Brain (organoid and tissue), 16 donors: ENCODE measurements at places on chromosomes 7 and 10. TPM values are rescaled to one million over a fixed set of nuclear protein-coding genes. Genes with fewer than 3 reads are reported as not detected.

- DNase-seq, result peak; percentile 84
Measured at GRCh38 chr10:53209944-53210611, 437.5 kb upstream of the MBL2 start.

DNA sequence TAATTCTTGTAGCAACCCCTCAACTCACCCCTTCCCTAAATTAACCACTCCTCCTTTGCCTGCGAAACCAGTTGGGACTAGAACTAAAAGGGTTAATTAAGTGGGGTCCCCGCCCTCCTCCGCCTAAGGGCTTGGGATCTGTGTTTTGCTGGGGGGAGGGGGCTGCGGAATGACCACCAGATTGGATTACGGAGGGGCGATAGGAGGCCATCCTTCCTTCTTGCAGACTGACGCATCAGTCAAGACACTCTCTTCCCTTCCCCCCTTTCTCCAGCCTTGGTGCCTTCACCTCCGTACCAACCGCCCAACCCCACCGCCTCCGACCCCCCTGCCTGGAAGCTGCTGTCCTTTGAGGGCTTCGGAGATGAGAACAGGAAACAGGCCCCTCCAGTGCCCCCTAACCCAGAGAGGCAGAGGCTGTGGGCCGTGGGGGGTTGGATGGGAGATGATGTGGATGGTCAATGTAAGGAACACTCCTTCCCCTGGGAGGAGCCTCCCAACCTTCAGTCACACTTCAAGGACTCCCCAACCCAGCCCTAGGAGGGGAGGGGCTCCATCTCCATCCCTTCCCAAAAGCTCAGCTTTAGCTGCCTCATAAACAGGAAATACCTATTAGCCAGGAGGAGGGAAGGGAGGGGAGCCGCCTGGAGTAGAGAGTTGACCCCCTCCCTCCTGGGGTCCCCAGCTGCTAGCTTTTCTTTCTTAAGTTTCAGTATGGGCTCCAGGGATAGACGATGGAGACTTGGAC lies 997 bp upstream of the LDB1 start:
- DNase-seq, result peak; percentile 68

DNA sequence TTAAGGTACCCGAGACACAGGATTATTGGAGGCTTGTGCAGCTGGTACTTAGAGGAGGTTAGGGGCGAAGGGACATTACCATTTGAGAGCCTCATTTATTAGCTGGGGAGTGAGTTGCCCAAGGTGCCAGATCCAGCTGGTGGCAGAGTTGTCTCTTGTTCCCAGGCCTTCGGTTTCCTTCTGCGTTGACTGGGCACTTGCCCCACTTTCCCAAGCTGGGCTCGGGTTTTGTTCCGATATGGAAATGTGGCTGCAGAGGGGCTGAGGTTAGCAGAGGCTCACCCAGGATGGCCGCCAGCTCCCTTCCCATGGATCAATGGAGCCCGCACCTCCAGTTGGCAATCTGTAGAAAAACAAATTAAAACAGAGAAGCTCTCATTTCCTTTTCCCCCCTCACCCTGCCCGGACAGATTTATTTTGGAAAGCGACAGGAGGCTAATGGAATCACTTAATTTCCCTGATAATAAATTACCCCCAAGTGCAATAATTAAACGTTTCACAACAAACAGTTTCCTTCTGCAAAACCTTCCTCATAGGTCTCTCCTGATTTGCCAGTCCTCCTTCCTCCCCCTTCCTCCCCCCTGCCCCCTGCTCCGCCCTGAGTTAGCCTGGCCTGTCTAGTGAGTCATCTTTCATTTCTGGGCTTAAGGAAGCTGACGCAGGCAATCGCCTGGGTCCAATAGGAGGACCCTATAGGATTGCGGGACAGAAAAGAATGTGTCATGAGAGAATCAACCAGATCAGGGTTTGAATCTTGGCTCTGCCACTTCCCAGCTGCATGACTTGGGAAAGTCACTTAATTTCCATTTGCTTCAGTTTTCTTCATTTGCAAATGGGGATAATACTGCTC lies 51.7 kb downstream of the ADRA2A start:
- no peak for DNase-seq

DNA sequence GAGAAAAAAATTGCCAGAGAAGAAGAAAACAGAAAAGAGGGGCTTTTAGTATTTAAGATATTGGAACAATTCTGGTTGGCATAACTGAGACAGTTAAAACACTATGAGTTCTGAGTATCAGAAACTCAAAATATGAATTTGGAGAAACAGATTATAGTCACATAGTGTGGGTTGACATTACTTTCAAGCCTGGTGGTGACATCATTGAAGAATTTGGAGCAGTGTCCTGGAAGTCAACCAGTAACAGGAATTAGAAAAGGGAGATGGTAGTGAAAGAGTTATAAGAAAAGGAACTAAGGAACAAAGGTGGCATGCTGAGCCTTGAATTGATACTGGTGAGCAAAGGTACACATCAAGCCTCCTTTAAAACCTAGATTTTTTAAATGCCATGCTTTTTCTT lies 88.2 kb downstream of the ZNF438 start:
- DNase-seq, result no peak

DNA sequence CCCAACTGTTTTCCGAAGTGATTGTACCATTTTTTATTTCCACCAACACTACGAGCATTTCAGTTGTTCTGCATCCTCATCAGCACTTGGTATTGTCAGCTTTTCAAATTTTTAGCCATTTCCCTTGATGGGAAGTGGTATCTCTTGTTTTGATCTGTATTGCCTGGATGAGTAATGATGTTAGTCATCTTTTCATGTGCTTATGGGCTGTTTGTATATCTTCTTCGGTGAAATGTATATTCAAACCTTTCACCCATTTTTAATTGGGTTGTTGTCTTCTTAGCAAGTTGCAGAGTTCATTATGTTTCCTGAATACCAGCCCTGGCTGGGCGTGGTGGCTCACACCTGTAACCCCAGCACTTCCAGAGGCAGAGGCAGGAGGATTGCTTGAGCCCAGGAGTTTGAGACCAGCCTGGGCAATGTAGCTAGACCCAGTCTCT lies 22.1 kb downstream of the CLIP2 start:
- no peak for DNase-seq

DNA sequence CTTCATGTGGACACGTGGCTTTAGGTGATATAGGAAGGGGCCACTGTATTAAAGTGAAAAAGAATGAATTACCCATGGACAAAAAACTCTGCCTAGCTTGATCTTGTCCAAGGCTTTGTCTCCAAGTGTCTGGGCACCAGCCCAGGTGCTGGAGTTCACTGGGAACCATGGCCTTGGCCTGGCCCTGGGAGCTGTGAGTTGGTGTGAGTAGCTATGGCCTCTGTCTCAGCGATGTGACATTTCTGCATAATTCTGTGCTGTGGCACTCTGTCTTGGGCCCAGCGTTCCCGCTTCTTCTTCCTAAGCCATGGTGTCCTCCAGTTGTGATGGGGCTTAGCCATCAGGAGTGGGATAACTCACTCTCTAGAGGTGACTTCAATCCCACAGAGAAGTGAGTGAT lies 119.0 kb upstream of the PPP2R2D start:
- DNase-seq, result no peak

DNA sequence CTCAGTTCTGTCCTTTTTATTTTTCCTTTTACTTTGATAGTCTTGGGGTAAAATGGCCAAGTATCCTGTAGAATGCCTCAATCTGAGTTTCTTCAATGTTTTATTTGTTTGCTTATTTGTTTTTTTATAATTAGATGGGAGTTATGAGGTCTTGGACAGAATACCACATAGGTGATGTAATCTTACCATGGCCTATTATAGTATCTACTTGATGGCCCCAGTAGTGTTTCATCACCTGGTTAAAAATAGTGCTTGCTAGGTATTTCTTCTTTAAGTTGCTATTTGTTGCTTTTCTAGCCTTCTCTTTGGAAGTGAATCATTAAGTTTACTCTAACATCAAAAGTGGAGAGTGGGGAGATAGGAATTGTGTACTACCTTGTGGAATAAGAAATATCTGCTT lies 1020.0 kb upstream of the KCND2 start:
- no peak for DNase-seq

DNA sequence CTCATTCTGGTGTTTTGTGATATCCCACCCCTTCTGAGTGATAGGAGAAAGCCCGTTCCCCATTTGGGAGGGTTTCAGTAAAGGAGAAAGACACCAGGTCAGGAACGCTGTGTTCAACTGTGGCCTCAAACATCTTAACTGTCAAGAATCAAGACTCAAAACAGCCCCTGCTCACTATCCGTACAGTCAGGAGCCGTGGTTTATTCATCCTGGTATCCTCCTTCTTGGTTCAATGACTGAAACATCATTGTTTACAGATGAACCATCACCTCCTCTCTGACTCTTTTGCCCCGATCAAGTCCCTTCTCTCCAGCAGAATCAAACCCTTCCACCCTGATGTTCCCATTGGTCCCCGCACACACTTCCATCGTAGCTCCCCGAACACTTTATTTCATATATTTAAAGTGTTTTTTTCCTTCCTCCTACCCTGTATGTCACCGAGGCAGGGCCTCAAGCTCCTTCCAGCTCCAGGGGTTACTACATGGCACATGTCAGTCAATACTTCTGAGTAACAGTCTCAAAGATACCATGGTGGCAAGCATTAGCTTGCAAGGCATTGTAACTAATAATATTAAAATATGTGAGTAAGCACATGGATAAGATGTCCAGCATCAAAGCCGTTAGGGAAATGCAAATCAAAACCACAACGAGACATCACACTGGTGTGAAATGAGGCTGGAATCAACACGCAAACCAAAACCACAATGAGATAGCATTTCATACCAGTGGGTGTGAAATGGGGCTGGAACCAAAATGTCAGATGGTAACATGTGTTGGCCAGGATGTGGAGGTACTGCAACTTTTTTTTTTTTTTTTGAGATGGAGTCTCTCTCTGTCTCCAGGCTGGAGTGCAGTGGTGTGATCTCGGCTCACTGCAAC lies 124.7 kb upstream of the C1QL3 start:
- no peak for DNase-seq

GRCh38 chr7:28364082-28364481 lies 48.2 kb upstream of the CREB5 start:
- no peak for DNase-seq

DNA sequence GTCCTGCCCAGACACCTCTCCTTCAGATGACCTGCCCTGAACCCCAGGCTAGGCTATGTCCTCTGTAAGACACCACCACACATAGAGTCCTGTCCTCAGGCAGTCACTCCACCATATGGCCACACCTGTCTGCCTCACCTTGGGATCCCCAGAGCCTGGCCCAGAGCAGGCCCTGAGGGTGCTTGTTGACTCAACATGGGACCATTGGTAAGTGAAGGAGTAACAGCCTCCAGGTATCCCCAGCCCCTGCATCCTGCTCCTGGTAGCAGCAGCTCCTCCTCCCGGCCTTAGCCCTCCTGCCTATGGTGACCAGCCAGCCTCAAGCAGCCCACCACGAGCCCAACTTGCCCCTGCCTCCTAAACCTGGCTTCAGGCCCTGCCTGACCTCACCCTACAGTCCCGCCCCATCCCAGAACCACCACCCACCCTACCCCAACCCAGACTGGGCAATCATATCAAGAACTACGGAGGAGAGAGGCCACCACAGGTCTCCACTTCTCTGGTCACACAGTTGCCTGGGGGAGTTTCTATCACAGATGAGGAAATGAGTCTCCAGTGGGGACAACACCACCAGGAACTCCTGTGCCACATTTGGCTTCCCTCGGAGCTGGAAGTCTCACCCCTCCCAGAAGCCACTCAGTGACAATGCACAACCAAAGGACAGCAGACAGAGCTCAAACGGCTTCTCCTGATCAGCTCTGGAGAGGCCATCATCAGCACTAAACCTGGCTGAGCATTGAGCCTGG lies 136.6 kb downstream of the GRID1 start:
- no peak for DNase-seq

GRCh38 chr10:111122127-111122526 lies 45.3 kb downstream of the ADRA2A start:
- DNase-seq, result no peak

- DNase-seq, result no peak
Measured at GRCh38 chr7:121331574-121331973, 2.8 kb downstream of the WNT16 start.

- DNase-seq, result no peak
Measured at GRCh38 chr10:91416339-91416855, 6.3 kb downstream of the HECTD2 start.

GRCh38 chr7:50867034-50867356 lies 84.3 kb upstream of the GRB10 start:
- no peak for DNase-seq

DNA sequence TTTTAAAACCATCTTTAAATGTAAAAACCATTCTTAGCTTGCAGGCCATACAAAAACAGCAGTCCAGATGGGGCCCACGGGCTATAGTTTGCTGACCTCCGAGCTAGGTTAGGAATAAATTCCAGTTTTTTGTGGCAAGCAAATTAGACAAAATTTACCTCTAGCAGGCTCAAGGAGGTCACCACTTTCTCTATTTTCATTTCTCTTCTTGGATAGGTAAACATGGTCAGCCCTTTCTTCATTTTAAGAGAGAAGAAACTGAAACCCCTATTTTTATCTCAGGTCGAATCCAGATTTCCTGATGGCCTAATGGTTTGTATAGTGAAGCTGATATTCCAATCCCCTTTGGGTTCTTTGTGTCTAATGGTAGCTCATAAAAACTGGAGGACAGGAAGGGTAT lies 10.7 kb downstream of the IKZF5 start:
- DNase-seq, result no peak

- DNase-seq, result peak; percentile 68
Measured at GRCh38 chr10:116737627-116738327, 4.6 kb downstream of the HSPA12A start.

DNA sequence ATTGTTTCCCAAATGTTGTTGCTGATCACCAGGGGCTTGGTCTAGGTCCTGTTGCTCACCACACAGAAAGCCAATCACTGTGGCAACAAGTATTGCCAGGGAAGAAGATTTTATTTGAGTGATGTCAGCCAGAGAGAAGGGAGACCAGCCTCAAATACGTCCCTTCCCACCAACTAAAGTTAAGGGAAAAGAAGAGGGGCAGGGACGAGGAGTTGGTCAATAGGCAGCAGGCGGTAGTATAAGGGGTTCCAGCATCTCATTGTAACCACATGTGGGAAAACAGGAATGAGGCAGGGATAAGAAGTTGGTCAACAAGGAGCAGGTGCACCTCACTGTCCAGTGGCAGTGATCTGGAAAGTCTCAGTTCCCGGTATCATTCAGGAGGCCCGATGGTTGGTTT lies 138.9 kb upstream of the KCNMA1 start:
- DNase-seq, result no peak

- DNase-seq, result no peak
Measured at GRCh38 chr10:22265839-22266537, 48.2 kb upstream of the EBLN1 start.

Gene ZDHHC4
- polyA plus RNA-seq, result 101 TPM

Gene HNRNPH3
- polyA plus RNA-seq, result 233 TPM

Gene LRRC17
- 0.95 TPM for polyA plus RNA-seq

Gene CTTNBP2
- polyA plus RNA-seq, result 3.2 TPM

Gene SFMBT2
- polyA plus RNA-seq, result 2.3 TPM

Gene ZNF655
- 16.7 TPM for polyA plus RNA-seq

Gene CPED1
- 0.22 TPM for polyA plus RNA-seq
